Activated CD4-positive, alpha-beta T cell treated with anti-CD3 and anti-CD28 coated beads for 24 hours (primary cell): ENCODE measurements at places on chromosomes 11 and 22.

DNA sequence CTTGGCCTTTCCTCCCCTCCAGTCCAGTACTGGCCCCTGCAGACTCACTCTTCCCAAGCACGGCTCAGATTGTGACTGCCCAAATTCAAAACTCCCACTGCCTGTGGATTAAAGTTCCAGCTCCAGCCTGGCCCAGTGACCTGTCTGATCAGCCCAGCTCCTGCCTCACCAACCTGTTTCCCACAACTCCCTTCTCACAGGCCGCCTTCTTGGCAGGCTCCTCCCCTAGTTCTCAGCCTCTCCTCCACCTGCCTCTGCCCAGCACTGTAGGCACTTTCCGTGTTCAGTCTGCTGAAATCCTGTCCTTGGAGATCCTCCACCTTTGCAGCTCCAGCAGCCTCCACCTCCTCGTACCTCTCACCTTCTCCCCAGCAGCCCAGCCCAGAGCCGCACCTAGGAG lies 68.6 kb downstream of the MICAL2 start:
- DNase-seq = no peak

DNA sequence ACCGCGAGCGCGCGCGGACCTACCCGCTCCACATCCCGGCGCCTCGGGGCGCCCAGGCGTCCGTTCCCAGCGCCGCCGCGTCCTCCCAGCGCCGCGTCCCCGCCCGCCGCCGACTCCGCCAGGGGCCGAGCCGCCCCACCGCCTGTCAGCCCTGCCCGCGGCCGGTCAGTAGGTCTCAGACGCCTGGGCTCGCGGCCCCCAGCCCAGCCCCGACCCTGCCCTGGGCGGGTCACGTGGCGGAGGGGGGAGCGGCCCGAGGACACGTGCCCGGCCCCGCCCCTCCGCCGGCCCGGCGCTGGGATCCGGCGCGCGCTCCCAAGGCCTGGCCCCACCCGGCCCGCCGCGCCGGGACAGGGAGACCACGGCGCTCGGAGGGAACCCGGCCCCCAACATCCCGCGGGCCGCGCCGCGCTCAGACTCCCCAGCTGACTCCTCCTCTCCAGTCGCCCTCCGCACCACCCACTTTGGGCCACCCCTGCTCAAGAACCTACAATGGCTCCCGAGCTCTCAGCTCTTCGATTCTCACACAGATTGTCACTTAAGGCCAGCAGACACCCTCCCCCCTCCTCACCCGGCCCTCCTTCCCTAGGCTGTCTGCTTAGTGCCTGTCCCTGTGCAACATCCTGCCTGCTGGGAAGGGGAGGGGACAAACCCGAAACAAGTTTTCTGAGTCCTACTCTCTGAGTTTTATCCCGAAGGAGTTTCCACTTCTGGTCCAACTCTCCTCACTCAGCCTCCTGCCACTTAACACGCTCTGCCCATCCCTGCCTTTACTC lies at the start of gene RAB3IL1:
TSS of gene RAB3IL1 (minus strand) at position 233 of the 776 bp plus-strand sequence. CDS start at position 34, 199 bp downstream.
- no peak for DNase-seq

- DNase-seq = no peak
Observed at GRCh38 chr11:44627911-44628729, 62.7 kb downstream of the CD82 start.

GRCh38 chr11:10908215-10908951 lies 50.5 kb upstream of the ZBED5 start:
- DNase-seq = no peak

GRCh38 chr11:29527391-29527936 lies 489.4 kb downstream of the KCNA4 start:
- DNase-seq = no peak

DNA sequence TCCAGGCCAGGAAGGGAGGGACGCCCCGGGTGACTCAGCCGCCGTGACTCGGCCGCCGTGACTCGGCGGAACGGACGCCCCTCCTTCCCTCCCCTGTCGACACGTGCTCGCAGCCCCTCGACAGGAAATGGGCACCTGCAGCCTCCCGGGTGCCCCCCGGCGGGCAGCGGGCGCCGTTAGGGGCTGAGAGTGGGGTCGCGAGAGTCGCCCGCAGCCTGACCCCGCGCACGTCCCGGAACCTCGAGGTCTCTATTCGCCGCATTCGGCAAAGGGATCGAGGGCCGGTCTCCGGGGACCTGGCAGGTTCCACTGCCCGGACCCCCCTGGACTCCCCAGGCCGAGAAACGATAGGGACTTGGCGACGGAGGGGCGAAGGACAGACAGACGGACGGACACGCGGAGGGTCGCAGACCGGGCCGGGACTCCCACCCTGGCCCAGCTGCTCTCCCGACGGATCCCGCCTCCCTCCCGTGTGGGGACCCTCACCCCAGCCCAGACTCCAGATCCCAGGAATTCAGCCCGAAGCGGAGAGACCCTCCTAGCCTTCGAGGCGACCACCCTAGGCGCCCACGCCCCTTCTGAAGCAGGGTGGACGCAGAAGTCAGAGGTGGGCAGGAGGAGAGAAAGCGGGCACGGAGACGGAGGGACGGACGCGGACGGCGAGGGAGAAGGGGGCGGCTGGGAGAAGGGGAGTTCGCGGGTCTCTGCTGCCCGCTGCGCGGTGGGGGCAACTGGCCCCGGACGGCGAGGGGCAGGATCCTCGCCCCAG lies 648 bp downstream of the FOSL1 start:
- DNase-seq = peak; percentile 64

DNA sequence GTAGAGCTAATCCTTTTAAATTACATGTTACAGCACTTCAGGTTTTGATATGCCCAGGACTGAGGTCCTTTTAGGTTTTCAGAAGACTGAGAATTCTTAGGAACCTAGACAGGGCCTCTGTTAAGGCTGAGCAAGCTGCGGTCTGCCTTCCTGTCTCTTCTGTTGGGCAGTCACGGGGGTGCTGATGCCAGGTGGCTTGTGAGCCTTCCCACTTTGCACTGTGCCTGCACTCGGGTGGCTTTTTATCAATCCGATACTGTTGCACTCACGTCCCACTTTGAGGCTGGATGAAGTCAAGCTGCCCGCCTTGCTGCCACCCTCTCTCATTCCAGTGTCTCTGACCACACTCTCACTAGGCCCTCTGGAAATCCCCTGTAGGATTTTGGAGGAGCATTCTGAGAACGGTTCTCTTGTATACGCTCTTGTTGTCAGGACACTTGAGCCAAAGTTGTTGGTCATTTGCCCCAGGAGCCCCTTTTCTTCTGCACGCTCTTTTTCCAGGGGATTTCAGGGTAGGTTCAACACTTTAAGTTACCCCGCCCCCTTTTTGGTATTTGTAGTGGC lies 141.8 kb downstream of the TEAD1 start:
- DNase-seq = no peak

DNA sequence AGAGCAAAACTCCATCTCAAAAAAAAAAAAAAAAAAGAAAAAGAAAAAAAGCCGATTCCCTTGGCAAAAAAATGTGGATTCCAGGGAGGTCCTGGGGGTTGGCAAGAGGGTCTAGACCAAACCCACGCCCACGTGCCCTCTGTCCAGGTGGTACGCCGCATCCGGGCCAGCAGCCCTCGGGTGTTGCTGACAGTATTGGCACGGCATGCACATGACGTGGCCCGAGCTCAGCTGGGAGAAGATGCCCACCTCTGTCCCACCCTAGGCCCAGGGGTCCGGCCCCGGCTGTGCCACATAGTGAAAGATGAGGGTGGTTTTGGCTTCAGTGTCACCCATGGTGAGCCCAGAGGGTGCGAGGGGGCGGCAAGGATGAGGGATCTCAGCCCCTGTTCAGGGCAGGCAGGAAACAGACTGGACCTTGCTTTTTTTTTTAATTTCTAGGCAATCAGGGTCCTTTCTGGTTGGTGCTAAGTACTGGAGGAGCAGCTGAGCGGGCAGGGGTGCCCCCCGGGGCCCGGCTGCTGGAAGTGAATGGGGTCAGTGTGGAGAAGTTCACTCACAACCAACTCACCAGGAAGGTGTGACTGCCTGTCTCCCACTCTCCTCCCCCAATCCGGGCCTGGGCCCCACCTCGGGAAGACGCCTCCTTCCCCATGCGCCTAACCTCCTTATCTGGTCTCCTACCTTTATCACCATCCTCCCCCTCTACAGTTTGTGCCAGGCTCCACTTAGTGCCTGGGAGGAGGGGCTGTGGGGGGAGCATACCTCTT lies 2.0 kb downstream of the NHERF4 start:
- DNase-seq = no peak

DNA sequence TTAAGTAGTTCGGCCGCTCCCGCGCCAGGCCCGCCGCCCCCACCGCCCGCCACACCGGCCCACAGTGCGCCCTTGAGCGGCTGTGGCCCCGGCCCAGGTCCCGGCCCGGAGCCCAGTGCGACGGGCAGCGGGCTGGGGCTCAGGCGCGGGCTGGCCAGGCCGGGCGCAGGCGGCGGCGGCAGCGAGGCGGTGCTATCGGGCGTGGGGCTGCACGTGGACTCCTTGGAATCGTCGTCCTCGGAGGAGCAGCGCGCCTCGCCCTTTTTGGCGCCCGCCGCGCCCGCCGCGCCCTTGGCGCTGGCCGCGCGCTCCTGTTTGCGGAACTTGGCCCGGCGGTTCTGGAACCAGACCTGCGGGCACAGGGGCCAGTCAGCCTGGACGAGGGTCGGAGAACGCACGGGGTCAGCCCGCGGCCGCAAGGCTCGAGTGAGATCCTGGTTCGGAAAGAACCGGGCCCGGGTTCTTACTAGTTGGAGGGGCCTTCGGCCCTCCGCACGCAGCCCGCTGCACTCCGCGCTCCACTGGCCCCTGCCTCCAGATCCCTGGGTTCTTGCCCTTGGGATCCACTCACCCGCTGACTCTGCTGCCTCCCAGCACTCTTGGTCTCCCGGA lies 4.0 kb downstream of the PHOX2A start:
- DNase-seq = no peak

GRCh38 chr22:47692811-47693210 lies 930.4 kb downstream of the TBC1D22A start:
- no peak for DNase-seq

- no peak for DNase-seq
Observed at GRCh38 chr11:44595964-44596381, 30.5 kb downstream of the CD82 start.

DNA sequence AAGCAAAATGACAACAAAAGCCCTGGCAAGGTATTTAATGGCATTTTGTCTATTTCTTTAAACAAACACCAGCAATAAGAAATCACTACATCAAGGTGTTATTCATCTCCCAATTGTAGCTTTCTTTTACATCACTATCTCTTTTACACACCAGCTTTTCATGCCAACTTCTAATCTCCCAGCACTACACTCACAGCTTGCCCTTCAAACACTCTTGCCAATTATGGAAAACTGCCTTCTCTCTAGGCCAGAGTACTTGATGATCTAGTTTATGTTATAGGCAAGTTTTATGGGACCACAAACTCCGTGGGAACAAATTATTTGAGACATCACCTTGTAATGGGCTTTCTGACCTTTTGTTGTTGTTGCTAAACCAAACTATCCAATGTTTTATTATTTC lies 61.3 kb downstream of the SVIP start:
- DNase-seq = no peak

DNA sequence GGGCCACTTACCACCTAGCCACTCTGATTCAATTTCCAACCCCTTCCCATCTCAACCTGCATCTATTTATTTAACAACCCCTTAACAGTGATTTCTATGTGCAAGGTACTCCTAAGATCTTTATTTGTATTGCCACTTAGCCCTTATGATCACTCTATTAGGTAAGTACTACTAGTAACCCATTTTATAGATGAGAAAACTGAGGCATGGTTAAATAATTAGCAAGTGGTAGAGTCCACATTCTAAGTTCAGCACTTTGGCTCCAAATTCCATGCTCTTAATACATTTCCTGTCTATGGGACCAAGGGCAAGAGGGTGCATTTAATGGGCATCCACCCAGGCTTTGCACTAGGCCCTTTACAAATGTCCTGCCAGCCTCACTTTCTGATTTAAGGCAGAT lies 38.1 kb upstream of the CSNK2A3 start:
- no peak for DNase-seq

DNA sequence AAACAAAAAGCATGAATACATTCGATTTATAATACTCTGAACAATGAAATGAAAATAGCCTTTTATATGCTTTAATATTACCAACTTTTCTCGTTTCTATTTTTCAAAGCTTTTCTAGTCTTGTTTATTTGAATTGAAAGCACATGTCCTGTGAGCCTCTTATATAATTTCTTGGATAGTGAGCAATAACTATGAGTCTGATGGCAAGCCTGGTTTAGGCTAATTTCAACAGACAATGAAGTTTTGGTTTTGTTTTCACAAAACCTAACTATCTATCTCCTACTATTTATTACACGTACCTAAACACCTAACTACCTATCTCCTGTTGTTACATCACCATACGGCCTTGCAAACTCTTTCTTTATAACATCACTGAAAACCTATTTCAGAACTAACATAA lies 29.2 kb upstream of the CEP126 start:
- no peak for DNase-seq

GRCh38 chr11:85095239-85095638 lies 531.9 kb downstream of the DLG2 start:
- DNase-seq = no peak

DNA sequence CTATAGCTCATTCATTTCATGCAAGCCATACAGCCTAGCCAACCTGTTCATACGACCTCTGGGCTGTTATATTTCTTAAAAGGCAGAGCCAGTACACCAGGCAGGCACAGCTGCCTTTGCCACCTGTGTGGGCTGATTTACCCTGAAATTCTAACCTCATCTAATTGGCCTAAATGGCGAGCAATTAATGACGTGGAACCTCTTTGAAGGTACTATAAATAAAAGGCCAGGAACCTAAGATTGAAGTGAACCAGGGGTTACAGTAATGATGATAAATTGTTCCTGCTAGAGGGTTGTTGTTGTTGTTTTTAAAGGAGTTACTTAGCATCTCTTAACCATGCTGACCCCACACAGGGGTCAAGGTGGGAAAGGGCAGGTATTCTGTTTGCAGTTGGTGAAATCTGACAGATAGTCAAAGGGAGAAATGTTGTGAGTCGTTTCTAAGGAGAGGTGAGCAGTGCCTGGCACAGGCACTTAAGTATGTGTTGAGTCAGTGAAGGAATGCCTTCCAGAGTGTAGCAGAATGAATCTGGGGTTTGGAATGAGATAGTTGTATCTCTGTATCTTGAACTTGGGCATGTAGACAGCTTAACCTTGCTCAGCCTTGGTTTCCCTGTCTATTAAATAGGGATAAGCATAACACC lies 213.5 kb upstream of the NAV2 start:
- no peak for DNase-seq

DNA sequence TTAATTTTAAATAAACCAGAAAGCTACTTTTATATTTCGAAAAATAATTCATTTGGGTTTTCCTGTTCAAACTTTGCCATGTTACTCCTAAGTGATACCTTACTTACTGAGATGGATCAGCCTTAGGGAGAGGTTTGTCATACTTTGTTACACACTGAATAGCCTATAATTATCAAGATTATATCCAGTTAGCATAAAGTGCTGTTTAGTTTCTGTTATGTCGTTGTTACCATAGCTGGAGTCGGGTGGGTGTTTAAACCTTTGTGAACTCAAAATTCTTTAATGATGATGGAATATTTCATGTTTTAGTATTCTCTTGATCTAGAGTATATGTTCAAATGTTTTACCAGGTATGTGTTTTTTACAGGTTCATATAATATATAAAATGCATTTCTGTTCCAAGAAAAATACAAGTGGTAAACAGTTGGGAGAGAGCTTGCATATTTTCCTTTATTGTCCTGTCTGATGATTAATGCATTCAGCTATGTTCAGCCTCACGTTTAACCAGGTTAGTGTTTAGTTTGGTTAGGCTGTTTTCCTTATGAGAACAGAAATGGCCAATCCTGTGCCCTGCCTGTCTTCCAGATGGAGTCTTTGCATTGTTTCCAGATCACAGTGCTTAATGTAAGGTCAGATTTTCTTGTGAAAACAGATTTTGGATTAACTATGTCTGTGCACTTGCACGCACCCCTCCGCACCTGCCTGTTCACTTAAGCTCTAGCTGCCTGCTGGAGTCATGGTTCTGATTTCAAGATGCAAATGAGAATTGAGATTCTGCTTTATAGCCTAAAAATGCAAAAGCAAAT lies 105.6 kb downstream of the ATXN10 start:
- no peak for DNase-seq
